ENCODE measurements at places on chromosomes 6 and 20.

- no peak for DNase-seq
These were observed 548.2 kb downstream of the PRKN start for GRCh38 chr6:162179196-162179951.

DNA sequence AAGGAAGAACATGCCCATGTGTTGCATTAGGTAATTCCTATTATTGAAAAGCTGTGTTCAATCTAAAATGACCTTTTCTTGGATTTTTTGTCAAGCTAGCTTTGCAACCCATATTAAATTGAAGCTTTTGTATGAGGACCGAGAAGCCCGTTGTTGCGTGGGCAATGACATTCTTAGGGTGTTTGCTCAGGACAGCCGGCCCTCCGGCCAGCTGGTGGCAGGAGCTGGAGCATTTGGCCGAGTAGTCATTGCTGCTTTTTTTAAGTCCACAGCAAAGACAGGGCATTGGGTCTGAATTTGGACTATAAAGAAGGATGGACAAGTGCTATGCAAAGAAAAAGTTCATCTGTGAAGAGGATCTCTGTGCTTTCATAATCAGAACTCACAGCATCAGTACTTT lies 365.8 kb downstream of the SAMD5 start:
- no peak for DNase-seq

DNA sequence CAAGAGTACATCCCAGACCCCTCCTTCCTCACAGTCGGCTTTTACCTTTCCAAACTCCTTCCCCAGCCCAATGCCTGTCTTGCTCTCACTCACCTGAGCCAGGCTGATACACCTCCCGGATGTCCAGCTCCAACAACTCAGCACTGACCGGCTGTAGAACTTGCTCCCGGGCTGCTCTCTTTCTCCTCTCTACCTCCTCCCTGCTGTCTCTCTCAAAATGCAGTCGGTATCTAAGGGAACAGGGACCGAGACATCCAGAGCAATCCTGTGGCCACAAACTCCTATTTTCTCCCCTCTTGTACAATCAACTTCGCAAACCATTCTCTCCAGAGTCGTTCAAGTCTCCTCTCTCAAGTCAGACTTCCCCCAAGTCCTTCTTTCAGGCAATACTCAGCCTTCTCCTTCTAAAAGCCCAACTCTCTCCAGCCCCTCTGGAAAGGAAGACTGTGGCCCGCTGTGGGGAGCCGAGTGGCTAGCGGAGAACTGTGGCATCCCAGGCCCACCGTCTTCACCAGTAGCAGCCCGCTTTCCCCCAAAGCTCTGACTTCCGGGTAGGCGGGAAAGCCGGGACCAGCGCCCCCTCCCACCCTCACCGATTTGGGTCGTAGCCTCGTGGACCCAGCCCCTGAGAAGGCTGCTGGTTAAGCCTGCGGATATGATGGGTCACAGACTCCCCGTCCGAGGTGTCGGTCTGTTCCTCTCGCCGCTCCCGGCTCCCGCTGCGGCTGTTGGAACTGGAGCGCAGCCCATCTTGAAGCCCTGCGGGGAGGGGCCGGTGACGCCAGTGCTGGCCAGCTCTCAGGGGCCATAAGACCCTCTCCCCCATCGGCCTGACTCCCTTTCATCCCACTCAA lies 1.1 kb downstream of the GNL1 start:
- DNase-seq = peak; percentile 42

- peak; percentile 82 for DNase-seq
These were observed 107.4 kb downstream of the SULF2 start for GRCh38 chr20:47677635-47678453.

DNA sequence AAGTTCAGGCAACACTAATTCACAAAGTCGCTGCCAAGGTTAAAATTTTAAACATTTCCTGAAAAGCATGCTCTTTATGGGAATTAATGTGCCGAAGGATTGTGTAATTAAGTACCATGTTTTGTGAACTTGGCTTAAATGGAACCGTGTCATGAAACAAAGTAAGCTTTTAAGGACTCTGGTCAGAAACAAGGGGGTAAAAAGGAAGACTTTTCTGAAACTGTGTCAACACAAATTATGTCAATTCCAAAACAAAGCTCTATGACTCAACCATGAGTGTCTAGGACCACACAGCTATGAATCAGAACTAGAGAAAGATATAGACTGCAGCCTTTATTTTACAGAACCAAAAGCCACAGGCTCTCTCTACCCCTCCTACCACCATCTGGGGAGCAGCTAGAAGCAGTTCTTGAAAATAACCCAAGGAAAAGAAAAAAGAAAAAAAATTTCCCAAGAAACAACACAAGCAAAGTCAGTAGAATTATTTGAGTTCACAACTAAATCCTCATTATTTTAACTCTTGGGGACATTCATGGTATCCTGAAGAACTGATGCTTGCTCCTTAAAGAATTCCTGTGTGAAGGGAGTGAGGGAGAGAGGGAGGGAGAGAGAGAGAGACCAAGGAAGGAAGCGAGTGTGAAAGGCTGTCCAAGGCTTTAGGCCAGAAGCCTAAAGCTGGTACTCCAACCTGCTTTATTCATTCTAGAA lies 81.9 kb downstream of the ZMYND8 start:
- DNase-seq = peak; percentile 37

DNA sequence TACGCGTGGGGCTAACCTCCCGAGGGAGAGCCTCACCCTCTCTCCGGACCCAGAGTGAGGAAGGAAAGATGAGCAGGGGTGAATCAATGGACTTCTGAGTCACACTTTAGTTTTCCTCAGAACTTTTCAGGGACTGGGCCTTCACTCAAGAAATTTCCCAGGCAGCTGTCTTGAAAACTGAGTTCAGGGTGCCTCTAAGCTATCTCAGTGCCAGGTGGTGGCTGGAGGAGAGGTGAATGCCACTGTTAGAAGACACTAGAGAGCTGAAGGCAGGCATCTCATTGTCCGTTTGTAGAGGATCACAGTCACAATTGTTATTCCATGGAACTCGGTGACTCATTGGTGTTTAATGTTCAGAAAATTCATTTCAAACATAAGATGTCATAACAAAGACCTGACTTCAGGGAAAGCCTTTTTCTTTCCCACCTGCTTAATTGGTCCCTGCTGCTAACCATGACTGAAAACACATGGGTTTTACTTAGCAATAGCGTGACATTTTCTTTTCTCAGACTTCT lies 5.3 kb upstream of the SERPINB6 start:
- DNase-seq = no peak

GRCh38 chr6:131124336-131125071 lies 10.8 kb upstream of the AKAP7 start:
- DNase-seq = no peak

GRCh38 chr6:57257911-57258541 lies 35.9 kb upstream of the RAB23 start:
- no peak for DNase-seq

Measured in stimulated activated CD8-positive, alpha-beta memory T cell treated with anti-CD3 and anti-CD28 coated beads, Interleukin-4, amount 100 ng/mL, for 48 hours (primary cell).